Muscle of leg (tissue), 16 donors: ENCODE measurements at places on chromosomes 16 and 17.

DNA sequence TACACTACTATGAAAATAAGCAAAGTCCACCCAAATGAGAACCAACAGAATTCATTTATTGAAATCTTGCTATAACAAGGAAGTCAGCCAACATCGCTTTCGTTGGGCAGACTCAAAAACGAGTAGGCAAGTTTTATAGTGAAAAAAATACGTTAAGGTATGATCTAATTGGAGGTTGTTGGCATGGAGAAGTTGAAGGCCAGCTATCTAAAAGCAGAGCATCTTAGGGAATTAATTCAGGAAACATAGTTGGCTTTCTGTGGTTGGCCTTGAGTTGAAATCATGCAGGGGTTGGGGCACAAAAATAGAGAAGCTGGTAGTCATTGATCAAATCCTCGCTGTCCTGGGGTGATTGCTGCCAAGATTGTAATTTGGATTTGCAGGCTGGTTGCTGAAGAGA lies 118.3 kb downstream of the PPM1E start:
- H3K36me3 ChIP-seq, result no peaks in the 10 kb centered on the region
- no peak for DNase-seq
- H3K4me3 ChIP-seq, result no peak overlapping the region
- H3K27me3 ChIP-seq, result no peaks in the 10 kb centered on the region
- H3K27ac ChIP-seq, result no peak overlapping the region

DNA sequence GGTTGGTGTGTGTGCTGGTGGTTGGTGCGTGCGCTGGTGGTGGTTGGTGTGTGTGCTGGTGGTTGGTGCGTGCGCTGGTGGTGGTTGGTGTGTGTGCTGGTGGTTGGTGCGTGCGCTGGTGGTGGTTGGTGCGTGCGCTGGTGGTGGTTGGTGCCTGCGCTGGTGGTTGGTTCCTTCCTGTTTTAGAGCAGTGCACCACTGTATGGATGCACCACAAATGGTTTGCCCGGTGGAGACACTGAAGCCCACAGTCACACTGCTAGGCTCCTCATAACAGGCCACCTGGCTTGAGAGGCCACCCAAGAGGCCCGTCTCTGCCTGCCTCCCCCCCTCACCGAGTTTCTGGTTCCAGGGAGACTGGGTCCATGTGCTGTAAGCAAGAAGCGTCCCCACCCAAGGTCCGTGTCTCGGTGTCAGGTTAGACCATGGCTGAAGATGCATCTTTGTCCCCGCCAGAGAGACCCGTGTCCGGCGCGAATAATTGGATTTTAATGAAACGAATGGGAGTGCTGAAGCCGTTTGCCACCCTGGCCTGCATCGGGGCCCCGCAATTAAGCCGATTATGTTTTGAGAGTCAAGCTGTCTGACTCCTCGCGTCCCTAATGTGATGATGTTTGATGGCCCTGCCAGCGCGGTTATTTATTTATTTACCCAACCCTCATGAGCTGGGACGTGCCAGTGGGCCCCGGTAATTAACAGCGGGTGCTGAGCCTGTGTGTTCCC lies 161.3 kb upstream of the GSE1 start:
- H3K4me3 ChIP-seq, result no peak overlapping the region
- no peak overlapping the region for H3K27ac ChIP-seq
- DNase-seq, result no peak
- no peaks in the 10 kb centered on the region for H3K27me3 ChIP-seq
- H3K4me1 ChIP-seq, result peaks cover 62% of the 10 kb centered on the region
- H3K36me3 ChIP-seq, result no peaks in the 10 kb centered on the region

- DNase-seq, result peak; percentile 94
- H3K4me3 ChIP-seq, result no peak overlapping the region
- peaks cover 45% of the 10 kb centered on the region for H3K4me1 ChIP-seq
These were observed 14.2 kb downstream of the LYRM9 start for GRCh38 chr17:27878776-27879562.

GRCh38 chr16:49994006-49994405 lies 31.0 kb upstream of the CNEP1R1 start:
- no peaks in the 10 kb centered on the region for H3K27me3 ChIP-seq
- no peaks in the 10 kb centered on the region for H3K4me1 ChIP-seq
- H3K4me3 ChIP-seq, result no peak overlapping the region
